Stimulated activated CD8-positive, alpha-beta memory T cell treated with anti-CD3 and anti-CD28 coated beads, Interleukin-7, amount 100 ng/mL, for 1 hour (primary cell): ENCODE measurements at places on chromosomes 2 and 18.

DNA sequence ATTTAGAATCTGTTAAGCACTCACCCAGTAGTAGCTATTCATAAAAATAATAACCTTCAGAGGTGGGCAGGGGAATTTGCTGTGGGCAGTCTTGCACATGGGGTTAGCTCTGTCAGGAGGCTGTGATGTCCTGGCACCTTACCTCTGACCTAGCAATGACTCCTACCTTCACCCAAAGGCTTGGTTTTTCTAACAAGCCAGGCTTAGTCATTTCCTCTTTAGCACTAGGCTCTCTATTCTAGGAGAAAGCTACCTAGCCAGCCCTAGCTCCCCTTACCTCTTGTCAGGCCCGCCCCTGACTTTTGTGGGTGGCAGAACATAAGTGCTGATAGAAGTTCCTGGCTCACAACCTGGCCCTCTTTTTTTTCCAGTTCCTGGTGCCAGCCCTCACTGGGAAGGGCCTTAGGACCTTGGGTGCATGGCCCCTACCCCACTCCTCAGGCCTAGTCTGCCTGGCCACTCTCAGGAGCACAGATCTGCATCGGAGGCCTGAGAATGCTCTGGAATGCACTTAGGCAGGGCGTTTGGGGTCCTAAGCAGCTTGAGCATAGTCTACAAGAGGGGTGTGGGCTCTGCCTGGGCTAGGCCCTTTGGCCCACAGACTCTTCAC lies 17.7 kb downstream of the CPLX4 start:
- no peak for DNase-seq

GRCh38 chr18:48337053-48337452 lies 72.1 kb downstream of the ZBTB7C start:
- DNase-seq, result no peak

GRCh38 chr2:235894839-235895238 lies 273.3 kb downstream of the GBX2 start:
- no peak for DNase-seq

- DNase-seq, result no peak
These were observed 31.0 kb downstream of the CACNB4 start for GRCh38 chr2:152067823-152068222.

GRCh38 chr2:3777966-3778365 lies 74.6 kb downstream of the DCDC2C start:
- no peak for DNase-seq

GRCh38 chr2:158994920-158995676 lies 26.7 kb downstream of the TANC1 start:
- DNase-seq, result no peak

GRCh38 chr2:239558661-239559060 lies 157.8 kb upstream of the HDAC4 start:
- no peak for DNase-seq

DNA sequence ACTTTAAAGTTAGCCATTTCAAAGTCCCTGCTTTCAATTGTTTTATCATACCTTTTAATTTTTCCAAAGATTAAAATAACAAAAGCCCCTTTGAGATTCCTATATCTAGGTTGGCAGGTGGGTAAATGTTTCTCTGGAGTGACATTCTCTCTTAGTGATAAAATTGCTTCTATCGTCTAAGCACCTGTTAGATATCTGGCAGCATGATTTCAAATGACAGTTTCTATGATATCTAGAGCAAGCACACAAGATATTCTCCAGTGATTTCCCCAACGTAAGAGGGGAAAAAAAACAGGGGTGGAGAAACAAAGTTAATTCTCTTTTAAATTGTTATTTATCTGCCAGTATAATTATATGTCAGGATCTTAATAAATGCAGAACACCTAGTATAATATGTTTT lies 610.2 kb downstream of the DSC3 start:
- DNase-seq, result no peak

DNA sequence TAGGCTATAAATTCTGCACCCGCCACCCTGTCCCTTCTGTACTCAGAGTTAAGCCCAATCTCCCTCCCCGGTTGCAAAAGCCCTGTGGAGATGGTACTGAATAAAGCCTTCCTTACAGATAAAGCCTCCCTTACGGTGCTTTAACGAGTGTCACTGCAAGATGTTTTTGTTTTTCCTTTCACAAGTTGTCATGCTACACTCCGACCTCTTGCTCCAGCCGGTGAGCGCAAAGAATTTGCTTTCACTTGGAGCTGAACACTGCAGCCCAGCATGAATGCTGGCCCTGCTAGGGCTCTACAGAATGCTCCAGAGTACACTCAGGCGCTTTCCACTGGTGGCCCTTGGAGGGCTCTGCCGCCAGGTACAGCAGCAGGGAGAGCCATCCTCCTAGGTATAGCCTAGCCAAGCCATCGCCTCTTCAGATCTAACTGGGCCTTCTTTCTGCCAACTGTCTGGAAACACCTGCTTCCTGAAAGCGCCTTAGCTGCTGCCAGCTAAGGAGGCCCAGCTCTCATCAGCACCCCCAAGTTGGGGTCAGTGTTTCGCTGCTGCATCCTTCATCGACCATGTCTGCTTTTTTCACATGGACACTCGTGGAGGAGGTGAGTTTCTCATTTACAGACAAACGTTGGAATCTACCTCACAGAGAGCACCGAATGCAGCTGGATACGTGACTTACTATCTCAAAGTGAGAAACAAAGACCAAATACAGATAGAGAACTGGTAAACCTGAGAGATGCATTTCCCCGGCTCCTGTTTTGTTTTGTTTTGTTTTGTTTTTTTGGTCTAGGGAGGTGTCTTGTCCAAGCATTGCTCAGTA lies 13.4 kb upstream of the CREG2 start:
- DNase-seq, result no peak

- no peak for DNase-seq
These were observed 617 bp downstream of the SRBD1 start for GRCh38 chr2:45610281-45611019.

- DNase-seq, result no peak
These were observed 5.1 kb upstream of the GAL3ST2 start for GRCh38 chr2:241771286-241772062.

DNA sequence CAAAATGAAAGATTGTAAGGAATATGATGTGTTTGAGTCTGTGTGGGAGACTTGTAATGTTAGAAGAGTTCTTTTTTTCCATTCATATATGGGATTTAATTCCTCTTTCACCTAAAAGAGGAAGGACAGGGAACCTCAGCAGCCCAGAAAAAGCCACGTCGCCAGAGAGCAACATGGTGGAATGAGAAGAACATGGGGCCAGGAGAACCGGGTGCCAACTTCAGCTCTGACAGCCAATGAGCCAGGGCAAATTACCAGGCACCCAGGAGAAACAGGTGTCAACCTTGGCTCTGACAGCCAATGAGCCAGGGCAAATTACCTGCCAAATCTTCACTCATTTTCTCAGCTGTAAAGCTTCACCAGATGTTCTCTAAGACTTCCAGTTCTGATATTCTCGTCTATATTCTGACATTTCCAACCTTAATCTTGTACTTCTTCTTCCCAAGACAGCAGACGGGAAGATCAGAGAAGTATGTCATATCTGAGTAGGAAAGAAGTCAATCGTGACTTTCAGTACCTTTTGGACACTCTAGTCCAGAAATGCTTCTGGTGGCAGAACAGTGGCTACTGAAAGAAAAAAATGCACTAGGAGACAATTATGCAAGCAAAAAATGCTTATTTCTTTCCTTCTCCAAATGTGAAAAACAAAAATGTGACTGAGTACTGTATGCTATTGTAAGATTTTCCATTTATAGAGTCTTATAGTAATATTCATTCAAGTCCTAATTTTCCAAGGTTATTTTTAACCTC lies 79.2 kb upstream of the COL5A2 start:
- DNase-seq, result no peak

DNA sequence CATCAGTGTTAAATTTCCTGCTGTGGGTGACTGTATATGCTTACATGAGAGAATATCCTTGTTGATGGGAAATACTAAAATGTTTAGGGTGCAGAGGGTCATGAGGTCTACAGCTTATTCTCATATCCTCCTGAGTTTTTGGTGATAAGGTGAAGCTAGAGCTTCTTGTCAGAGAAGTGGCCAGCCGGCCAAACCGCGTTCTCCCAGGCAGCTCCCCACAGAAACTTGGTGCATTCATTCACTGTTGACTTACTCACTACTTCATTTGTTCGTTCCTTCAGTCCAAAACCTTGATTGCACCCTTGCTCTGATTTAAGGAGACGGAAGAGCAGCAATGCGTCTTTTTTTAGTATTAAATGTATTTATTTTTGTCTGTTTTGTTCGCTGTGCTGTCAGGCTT lies 8.7 kb downstream of the SNED1 start:
- no peak for DNase-seq

DNA sequence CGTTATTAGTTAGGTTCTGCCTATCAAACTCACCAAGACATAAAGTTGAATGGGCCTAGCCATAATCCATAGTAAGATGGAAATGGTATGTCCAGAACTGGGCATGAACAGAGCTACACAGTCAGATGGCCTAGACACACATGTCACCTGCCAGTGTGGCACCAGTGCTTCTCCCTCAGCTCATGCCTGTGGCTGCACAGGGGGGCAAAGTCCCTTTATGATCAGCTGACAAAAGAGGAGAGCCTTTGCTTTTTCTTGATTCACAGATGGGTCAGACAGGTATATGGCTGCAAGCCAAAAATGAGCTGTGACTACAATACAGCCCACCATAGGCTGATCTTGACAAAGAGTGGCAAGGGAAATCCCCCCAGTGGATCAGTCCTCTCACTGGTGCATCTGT lies 28.3 kb upstream of the STARD7 start:
- no peak for DNase-seq

DNA sequence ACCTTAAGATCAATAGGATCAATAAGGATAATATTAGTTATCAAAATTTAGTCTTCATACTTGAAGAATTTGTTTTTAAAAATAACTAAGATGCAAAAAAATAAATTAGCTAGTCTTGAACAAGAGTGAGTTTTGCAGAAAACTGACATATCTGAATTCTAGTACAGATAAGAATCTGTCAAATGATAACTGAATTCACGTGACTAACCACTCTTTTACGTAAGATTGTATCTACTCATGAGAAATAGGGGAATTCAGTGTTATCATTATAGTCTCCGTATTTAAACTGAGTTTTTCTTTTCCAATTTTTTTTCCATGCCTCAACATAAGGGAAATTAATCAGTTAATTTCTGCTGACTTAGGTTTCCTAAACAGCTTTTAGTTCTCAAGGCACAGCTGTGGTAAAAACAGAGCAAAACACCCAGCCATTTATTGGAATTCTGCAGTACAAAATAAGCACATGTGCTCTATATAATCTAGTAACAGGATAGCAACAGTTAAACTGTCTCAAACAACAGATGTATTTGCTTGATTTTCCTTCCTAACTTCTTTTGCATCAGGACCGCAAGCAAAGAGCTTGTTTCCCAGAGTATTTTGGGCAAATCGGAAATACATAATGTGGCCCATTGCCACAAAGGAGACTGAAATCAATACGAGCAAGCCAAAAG lies 19.1 kb downstream of the SLC40A1 start:
- no peak for DNase-seq

DNA sequence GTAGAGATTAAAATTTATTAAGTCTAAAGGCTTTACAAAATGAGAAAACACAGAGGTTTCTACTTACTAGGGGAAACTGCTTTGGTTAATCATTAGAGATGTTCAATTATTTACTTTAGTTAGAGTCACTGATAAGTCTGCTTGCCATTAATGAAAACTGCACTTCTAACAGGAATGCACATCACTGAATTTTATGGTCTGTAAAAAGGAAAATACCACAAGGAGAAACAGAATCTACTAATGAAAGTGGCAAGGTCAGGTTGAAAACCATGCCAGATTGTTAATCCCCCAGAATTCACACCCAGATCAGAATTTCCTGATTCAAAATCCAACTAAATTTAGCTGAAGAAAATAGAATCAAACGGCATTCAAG lies 90.5 kb upstream of the GRB14 start:
- no peak for DNase-seq

- DNase-seq, result no peak
These were observed 46.0 kb downstream of the NPAS2 start for GRCh38 chr2:100865816-100866460.

DNA sequence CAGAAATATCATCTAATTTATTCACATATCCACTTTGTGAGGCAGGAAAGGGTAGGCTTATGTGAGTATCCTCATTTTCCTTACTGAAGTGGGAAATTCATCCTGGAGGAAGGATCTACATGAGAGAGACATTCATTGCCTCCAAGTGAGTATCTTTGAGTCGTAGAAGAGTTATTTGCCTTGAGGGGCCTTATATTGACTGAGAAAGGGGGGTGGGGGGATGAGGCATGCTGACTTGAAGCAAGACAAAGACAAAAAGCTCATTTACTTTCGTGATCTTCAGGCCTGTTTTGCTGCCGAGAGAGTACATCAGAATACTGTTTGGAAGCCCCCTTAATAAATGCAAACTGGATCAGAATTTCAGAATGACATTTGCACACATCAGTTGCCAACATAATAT lies 17.6 kb upstream of the NEDD4L start:
- no peak for DNase-seq

GRCh38 chr2:171432206-171432968 lies 1.4 kb downstream of the METTL8 start:
- no peak for DNase-seq

DNA sequence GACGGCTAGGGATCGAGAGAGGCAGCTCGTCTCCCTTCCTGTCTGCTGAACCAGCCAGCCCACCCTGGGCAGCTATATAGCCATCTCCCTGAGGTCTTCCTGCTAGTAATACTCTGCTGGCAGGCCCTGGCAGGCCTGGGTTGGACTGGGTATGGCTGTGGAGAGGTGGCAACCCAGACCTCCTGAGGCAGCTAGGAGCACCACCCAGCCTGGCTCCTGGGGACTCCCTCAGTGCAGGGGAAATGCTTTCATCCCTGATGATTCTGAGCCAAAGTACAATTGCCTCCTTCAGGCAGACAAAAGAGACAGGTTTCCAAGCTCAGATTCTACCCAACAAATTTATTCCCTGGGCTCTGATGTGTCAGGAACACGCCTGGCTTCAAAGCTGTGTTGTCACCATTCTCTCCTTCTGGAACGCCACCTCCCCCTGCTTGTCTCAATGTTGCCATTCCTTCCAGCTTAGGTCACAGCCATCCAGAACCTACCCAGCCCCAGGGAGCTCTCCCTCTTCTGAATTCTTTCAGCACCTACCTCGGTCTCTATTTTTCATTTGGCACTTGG lies 4.7 kb upstream of the DNAJB2 start:
- DNase-seq, result no peak

GRCh38 chr2:118058951-118059350 lies 29.3 kb upstream of the INSIG2 start:
- no peak for DNase-seq

- DNase-seq, result no peak
These were observed 167.8 kb upstream of the FOSL2 start for GRCh38 chr2:28224648-28225472.

DNA sequence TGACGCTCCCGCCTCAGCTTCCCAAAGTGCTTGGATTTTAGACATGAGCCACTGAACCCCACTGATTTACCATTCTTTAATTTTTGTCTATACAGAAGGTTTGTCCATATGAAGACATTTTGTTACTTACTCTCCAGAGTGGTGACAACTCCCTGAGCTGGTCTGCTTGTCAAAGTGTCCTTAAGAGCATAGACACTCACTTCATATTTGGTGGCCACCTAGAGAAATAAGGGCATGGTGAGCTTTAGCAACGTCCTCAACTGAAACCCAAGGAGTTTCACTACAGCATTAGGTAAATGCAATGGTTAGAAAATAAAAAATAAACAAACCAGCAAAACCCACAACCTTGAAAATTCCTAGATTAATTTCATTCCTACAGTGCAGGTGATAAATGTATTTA lies 57.8 kb downstream of the FN1 start:
- no peak for DNase-seq
